ENCODE measurements at places on chromosomes 6 and 20.

DNA sequence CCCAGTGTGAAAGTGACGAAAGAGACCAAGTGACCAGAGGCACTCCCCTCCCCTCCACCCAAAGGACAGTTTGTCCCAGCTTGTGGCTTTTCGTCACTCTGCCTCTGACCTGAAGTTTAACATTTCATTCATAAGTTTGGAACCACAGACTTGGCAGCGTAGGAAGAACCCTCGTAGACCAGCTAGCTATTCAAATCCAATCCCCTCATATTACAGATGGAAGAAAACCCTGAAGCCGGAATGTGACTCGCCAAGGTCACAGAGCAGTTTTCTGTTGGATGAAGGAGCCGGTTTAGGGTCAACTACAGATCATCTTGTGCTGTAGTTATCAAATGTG is 3.9 kb upstream of the SYS1 start:
- DNase-seq, result no peak

- no peak for DNase-seq
These were observed 116.6 kb downstream of the CBLN4 start for GRCh38 chr20:55888685-55889084.

GRCh38 chr6:19362396-19362795 is 474.8 kb upstream of the ID4 start:
- DNase-seq, result no peak

GRCh38 chr20:6169251-6169650 is 46.4 kb upstream of the FERMT1 start:
- DNase-seq, result no peak

- no peak for DNase-seq
These were observed 80.0 kb downstream of the CBFA2T2 start for GRCh38 chr20:33569802-33570391.

DNA sequence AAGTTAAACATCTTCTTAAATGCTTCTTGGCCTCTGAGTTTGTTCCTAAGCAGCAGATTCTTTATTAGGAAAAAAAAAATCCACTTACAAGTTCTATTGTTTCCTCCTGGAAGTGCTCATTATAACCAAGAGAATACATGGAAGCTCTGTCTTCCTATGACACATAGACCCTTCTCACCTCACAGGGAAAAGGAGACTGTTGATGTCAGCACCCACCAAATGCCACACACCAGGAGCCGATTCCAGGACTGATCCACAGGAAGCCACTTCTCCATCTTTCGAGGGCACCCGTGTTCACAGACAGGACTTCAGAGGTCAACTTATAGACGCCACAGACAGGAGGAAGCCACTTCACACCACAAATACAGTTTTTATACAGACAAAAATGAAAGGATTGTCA is 13.4 kb upstream of the BNIP5 start:
- DNase-seq, result no peak

Data from fibroblast of skin of left quadriceps (primary cell).